ENCODE measurements at places on chromosomes 1 and 21.

DNA sequence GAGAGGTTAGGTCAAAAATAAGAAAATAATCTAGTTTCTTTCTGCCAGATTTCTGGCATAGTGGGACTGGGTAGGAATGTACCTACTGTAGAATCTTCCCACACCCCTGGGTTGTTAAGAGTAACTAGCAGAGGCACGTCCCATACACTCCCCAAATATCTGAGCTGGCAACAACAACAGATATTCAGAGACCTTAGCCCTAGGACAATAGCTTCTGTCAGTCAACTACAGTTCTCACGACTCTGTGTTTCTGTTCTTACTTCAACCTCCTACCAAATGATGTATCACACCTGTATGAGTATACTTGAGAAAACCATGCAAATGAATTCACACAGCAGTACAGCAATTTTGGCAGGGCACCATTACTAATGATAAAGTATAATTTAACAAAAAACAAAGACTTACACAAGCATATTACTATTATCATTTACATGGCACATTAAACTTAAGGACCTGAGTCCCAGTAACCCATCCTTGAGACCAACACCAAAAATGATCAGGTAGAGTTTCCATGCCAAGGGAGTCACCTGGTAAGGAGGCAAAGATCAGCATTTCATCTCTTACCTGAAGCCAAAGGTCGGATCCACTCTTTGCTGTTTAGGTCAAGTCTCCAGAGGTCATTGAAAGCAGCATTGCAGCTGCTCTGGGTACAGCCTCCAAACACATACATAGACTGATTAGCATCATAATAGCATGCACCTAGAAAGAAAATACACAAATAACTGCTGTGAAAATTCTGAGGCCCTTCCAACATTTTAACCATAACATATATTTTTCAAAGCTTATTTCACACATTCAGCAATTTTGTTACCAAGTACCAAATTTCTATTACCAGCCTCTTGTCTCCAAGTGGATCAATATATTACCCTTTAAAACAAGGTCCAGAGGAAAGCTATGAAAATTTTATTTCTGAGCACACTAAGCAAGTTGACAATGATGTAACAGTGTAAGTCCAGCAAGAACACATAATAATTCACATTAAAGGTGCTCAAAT, 57.5 kb upstream of the CPLANE2 start:
- DNase-seq: no peak

GRCh38 chr1:48680411-48681035, 96.2 kb downstream of the BEND5 start:
- DNase-seq: no peak

DNA sequence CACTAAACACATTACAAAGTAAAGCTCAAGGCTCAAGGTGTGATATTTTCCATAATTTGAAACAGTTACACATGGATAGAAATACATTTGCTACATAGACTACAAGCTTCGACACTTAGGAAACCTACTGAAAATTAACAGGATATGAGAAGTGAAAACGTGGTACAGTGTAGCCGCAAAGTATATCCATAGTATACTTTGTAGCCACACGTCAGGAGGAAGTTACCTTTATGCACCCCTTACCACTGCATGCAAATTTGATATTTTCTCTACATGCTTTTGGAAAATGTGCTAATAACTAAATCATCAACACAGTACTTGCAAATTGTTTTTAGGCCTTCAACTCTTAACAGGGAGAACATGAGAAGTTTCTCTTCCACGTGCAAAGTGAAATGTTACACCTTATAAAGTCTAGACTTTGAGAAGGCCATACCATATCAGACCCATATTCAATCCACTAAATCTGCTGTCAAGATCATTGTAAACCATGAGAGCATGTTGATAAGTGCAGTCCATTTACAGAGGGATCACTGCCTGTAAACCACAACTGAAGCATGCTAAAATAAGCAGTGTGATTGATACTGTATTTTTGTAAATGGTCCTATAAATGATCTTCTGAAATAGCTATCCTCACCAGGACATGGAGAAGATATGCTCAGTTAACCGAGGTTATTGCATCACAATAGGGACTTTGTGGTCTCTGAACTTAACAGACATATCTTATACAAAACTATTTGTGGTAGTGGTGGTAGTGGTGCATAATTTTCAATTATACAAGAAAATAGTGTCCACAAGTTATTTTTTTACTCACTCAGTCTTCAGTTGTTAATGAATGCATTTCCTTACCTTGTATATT, 64.7 kb downstream of the VAV3 start:
- DNase-seq: no peak

- no peak for DNase-seq
Measured at GRCh38 chr1:167473761-167474160, 44.6 kb downstream of the CD247 start.

Measured in COLO829 (cell line).